Endothelial cell (in vitro differentiated cells): ENCODE measurements at places on chromosomes 2 and 18. TPM values are rescaled to one million over a fixed set of nuclear protein-coding genes. Genes with fewer than 3 reads are reported as not detected.

- DNase-seq, result no peak
These were observed 67.7 kb downstream of the TAF4B start for GRCh38 chr18:26293982-26294381.

DNA sequence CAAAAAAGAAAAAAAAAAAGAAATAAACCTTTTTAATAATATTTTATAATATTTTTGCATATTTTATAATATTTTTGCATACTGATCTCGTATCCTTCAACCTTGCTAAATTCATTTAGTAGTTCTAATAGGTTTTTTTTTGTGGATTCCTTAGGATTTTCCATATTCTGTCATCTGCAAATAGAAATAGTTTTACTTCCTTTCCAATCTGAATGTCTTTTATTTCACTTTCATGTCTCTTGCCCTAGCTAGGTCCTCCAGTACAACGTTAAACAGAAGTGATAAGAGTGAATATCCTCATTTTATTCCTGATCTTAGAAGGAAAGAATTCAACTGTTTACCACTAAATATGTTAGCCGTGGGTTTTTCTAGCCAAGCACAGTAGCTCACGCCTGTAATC lies 13.7 kb downstream of the LMAN2L start:
- no peak for DNase-seq

The DSC2 gene
- total RNA-seq, result 65.4 TPM

DNA sequence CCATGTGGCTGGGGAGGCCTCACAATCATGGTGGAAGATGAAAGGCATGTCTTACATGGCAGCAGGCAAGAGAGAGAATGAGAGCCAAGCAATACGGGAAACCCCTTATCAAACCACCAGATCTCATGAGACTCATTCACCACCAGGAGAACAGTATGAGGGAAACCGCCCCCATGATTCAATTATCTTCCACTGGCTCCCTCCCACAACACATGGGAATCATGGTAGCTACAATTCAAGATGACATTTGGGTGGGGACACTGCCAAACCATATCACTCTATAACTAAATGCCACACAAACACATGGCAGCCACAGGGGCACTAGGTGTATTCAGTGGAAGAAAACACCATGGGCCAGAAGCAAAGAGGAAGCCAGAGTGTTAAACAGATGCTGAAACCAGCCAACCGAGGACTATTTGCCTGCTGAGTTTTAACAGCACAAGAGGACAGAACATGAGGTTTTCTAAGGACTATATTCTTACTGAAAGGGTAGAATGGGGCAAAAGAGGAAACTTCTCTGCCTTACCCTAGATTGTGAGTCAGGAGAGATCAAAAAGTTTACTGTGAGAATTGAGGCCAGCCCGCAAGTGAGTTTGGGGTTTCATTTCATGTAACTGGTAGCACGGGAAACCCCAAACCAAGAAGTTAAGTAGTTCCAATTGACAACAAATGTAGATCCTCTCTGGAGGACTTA lies 49.2 kb downstream of the SIGLEC15 start:
- DNase-seq, result no peak

- no peak for DNase-seq
These were observed 51.4 kb upstream of the SGPP2 start for GRCh38 chr2:222372993-222373392.

DNA sequence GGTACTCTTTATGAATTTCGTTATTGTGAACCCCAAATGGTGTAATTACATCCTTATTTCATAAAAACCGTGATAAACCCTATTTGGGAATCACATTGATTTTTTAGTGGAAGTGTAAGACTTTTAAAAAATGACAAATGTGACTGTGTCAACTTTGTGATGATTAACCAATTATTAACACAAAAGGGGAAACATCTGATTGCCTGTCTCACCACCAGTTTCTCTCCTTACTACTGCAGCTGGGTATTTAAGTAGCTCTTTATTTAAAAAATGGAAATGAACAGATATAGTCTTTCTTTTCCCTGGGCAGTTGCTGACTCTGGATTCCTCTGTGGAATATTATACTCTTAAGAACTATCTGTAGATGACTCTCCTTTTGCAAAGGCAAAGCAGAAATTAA lies 11.6 kb upstream of the RPE start:
- DNase-seq, result no peak

DNA sequence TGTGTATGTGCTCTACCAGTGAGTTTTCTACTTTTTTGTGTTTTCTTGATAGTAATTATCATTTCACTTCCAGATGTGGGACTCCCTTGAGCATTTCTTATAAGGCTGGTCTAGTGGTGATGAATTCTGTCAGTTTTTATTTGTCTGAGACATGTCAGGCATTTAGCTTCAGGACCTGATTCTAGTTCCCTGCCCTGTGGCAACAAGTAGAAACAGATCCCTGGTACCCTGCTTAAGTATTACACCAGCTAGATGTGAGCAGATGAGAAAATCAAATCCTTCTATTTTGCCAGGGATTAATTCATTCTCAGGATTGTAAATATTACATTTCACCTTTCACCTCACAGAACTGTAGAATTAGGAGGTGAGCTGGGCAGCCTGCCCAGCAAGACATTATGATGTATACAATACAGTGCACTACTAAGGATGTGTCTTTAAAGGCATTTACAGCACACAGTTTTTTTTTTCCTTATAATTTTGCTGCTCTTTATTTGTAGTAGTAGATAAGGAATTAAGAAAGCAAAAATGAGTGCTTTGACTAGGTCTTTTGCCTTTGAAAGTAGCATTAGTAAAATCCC lies 35.1 kb downstream of the GALM start:
- DNase-seq, result no peak

- DNase-seq, result no peak
These were observed 7.2 kb upstream of the CCNT2 start for GRCh38 chr2:134911400-134911785.

The CCDC68 gene
- total RNA-seq, result 0.87 TPM

DNA sequence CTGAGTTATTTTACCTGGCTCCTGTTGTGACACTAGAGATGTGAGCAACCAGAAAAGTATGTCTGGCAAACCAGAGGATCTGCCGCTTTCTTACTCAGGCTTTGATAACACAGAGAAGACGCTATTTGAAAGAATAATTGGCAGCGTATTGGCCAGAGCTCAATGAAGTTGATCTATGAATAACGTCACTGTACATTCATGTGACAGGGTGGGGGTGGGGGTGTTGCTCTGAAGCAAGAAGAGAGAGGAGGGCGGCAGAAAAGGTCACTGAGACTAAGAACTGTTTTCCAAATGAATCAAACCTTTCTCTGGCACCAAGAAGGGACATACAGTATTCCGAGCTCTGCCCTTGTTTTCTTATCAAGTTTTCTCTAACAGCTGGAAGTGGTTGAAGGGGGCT lies 1.7 kb upstream of the ONECUT2 start:
- no peak for DNase-seq

The MAP3K19 gene
- not detected for total RNA-seq

- DNase-seq, result no peak
These were observed 136.9 kb downstream of the EPHA4 start for GRCh38 chr2:221435171-221435570.

DNA sequence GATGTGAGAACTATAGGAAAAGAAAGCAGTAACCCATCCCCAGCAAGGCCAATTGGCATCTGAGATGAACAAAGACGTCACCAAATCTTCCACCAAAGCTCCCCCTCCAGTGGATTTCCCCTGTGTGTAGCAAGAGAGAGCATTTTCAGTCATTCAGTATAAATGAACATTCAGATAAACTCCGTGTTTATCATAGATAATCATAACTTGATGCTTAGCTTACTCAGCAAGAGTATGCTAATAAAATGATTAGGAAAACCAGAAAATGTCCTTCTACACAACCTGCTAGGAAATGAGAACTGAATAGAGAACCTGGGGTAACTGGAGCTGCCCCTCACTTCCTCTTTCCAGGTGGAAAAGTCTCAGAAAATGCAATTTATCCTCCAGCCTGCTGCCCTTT lies 198.0 kb upstream of the CCDC150 start:
- DNase-seq, result no peak

The NPPC gene
- total RNA-seq, result 11.4 TPM
